ENCODE measurements at places on chromosomes 1 and 21. TPM values are rescaled to one million over a fixed set of nuclear protein-coding genes. Genes with fewer than 3 reads are reported as not detected.

TSPEAR gene
- total RNA-seq = not detected

CYP4A22 gene
- total RNA-seq = not detected

MAP1LC3C gene
- not detected for total RNA-seq

AURKAIP1 gene
- total RNA-seq = 143 TPM

APOBEC4 gene
- not detected for total RNA-seq

KISS1 gene
- not detected for total RNA-seq

GRCh38 chr1:87197156-87197555 lies 131.5 kb upstream of the LMO4 start:
- no peak for DNase-seq

DNA sequence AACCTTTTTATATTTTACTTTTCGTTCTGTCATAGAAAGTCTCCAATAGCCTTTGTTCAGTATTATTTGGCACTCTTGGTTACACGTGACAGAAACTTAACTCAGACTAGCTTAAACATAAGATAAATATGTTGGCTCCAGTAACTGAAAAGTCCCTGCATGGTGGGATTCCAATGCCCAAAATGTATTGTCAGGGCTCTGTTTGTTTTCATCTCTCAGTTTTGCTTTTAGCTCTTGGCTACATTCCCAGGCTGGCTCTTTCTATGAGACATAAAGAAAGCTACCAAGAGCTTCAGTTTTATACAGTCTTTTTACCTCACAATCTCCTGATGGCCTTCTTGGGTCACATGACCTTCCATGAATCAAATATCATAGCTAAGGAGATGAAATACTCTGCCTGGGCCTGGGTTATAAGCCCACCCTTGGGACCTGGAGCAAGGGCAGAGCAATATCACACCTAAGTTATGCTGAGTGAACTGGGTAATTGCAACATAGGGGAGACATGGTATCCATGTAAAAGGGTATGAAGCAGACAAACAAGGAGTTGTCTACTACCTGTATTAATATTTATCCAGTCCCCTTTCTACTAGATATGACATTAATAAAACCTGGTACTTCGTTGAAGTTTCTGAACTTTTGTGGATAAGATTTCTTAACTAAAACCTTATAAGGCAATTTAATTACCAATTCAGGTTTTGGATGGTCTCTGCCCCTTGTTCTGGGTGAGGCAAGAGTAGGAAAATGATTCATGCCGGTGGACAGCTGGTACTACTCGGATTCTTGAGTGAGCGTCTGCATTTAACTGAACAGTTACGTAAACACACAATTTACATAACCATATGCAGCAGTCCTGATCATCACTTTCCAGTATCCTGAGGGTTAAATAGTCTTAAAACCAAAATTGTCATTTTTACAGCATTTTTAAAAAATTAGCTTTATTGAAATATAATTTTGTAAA lies 442.3 kb downstream of the GPATCH2 start:
- DNase-seq = no peak

DNA sequence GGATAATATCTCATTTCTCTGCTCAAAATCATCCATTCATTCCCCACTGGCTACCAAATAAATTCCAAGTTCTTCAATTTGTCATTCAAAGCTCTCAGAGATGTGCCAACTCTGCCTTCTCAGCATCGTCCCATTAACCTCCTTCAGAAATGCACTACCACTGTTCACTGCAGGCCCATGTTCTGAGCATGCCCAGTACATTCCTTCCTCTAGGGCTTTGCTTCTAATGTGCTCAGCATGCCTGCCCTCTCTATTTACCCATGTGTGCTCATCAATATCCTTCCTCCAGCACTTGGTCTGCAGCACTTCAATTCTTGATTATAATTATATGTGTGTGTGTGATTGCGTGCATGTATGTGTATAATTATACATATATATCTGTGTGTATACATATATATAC lies 36.1 kb upstream of the RGS8 start:
- DNase-seq = no peak

DNA sequence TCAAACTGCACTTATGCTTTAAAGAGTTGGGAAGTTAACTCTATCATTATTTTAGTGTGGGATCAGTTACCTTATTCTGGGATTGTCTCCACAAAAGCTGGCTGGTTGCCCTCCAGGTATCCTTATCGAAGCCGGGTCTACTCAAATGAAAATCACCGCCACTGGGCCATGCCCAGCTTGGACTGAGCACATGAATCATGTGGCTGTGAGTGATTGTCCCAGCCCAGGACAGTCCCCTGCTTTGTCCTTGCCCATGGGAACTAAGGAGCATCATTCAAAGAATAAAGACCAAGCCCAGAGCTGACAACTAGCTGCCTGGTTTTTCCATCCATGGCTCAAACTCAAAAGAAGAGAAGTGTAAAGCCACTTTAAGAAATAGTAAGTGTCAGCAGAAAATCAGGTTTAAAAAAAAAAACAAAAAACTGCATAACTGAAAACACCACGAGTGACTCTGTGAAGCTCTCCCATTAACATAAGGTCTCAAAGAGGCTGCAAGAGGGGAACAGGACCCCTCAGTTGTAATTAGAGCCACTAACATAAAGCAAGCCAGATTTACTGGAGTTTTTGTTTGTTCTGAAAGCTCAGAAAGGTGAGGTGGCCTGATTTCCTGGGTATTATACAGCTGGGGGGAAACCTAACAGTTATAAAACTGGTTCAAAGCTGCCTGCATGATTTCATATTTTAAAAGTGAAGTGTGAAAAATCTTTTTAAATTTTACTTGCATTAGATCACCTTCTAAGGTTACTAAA lies 91.5 kb downstream of the KIF14 start:
- DNase-seq = no peak

All from activated naive CD8-positive, alpha-beta T cell treated with anti-CD3 and anti-CD28 coated beads for 36 hours (primary cell).